ENCODE measurements at places on chromosomes 1 and 21. TPM values are rescaled to one million over a fixed set of nuclear protein-coding genes. Genes with fewer than 3 reads are reported as not detected.

- peaks cover 9% of the 10 kb centered on the region for H3K27me3 ChIP-seq
- peaks cover 2% of the 10 kb centered on the region for H3K36me3 ChIP-seq
- H3K27ac ChIP-seq, result no peak overlapping the region
- peak; percentile 18 for DNase-seq
- H3K4me1 ChIP-seq, result no peaks in the 10 kb centered on the region
- H3K4me3 ChIP-seq, result no peak overlapping the region
Observed at GRCh38 chr1:200866116-200866515, 6.7 kb upstream of the GPR25 start.

DNA sequence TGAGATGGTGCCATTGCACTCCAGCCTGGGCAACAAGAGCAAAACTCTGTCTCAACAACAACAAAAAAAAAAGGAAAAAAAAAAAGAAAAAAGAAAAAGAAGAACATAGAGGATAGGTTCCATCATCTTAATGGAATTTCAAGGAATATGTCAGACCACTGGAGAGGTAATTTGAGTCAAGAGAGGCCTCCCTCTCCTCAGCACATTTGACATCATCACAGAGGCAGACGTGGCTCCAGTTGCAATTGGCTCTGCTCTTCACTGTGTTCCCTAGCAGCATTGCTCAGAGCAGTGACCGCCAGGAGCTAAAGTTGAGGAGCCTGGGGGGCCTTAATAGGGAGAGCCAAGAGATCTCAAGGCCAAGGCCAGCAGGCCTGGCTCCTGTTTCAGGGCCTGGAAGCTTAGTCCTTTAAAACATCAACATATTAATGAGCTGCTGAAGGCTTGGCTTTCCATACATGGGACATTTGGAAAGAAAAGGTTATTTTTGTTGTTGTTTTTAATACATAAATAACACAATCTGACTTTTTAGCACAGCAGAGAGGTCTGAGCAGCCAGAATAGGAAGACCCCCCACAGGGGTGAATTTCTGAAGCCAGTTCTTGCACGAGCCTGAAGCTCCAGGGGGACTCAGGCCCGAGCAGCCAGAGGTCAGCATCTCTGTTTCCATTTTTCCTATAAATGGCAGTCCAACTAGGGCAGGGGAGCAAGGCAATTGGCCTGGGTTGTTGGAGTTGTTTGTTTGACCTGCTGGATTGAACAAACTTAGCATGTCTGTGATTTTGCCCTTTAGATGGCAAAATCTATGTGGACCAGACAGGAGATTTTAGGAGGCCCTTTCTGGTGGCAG, 118.3 kb upstream of the FGGY start:
- peak; percentile 89 for DNase-seq
- no peak overlapping the region for H3K4me3 ChIP-seq
- no peak overlapping the region for H3K27ac ChIP-seq

DNA sequence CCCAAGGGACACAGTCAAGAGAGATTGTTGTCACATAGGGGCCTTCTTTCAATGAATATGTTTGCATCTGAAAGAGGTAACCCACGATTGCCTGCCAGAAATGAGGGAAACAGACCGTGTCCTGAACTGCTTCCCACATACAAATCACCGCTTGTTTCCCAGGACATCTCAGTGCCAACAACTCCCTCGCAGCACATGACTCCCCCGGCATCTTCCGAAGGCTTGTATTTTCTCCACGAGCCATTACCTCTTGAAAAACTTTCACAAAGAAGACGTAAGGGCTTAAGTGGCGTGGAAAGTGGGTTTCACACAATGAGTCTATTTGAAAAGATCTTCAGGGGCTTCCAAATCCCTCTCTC, 31.6 kb upstream of the PDE9A start:
- no peaks in the 10 kb centered on the region for H3K4me1 ChIP-seq
- H3K27me3 ChIP-seq, result peaks cover 9% of the 10 kb centered on the region
- no peak overlapping the region for H3K27ac ChIP-seq
- H3K36me3 ChIP-seq, result no peaks in the 10 kb centered on the region
- no peak for DNase-seq
- H3K4me3 ChIP-seq, result no peak overlapping the region

Gene AGL
- 5.9 TPM for polyA plus RNA-seq

Gene KCNE2
- not detected for polyA plus RNA-seq

- H3K27ac ChIP-seq, result no peak overlapping the region
- no peak for DNase-seq
- H3K4me3 ChIP-seq, result no peak overlapping the region
- H3K4me1 ChIP-seq, result no peaks in the 10 kb centered on the region
- no peaks in the 10 kb centered on the region for H3K36me3 ChIP-seq
- H3K27me3 ChIP-seq, result no peaks in the 10 kb centered on the region
Observed at GRCh38 chr21:44418108-44418875, 37.0 kb upstream of the LRRC3 start.

Gene MROH7
- not detected for polyA plus RNA-seq

DNA sequence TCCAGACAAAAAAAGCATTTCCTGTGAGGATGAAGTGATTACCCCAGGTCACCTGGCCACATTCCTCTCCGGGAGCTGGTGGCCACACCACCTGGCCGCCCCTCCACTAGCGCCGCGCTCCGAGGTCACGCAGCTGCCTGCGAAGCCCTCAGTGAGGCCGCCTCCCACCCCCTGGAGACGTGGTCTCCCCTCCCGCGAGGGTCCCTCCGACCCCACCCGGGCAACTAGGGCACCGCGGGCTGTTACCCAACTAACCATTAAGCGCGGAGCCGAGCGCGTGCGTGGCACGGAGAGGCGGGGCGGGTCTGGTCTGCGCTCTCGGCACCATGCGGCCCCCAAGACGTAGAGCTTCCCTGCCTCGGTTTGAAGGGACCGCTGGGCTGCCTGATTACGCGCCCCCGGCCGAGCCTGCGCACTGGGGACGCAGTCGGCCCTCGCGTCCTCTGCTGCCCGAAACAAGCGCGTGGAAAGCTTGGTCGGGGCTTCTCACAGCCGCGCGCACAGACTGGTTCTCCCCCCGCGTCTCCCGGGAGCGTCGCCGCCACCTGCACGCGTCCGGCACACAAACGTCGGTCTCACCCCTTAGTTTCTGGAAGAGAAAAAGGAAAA, 106.5 kb downstream of the SLC16A1 start:
- no peaks in the 10 kb centered on the region for H3K4me1 ChIP-seq
- no peaks in the 10 kb centered on the region for H3K36me3 ChIP-seq
- H3K27me3 ChIP-seq, result no peaks in the 10 kb centered on the region
- H3K27ac ChIP-seq, result no peak overlapping the region

- H3K27ac ChIP-seq, result no peak overlapping the region
- no peak overlapping the region for H3K4me3 ChIP-seq
Observed at GRCh38 chr21:36141513-36141925, 6.6 kb downstream of the CBR3 start.

GRCh38 chr1:40829631-40830245, 32.4 kb downstream of the CITED4 start:
- peaks cover 3% of the 10 kb centered on the region for H3K27me3 ChIP-seq
- no peak for DNase-seq
- H3K36me3 ChIP-seq, result no peaks in the 10 kb centered on the region
- no peak overlapping the region for H3K4me3 ChIP-seq
- H3K4me1 ChIP-seq, result no peaks in the 10 kb centered on the region
- no peak overlapping the region for H3K27ac ChIP-seq

- H3K27ac ChIP-seq, result no peak overlapping the region
- H3K4me3 ChIP-seq, result no peak overlapping the region
- DNase-seq, result no peak
- no peaks in the 10 kb centered on the region for H3K4me1 ChIP-seq
Observed at GRCh38 chr1:147843486-147843885, 59.1 kb upstream of the GJA8 start.

DNA sequence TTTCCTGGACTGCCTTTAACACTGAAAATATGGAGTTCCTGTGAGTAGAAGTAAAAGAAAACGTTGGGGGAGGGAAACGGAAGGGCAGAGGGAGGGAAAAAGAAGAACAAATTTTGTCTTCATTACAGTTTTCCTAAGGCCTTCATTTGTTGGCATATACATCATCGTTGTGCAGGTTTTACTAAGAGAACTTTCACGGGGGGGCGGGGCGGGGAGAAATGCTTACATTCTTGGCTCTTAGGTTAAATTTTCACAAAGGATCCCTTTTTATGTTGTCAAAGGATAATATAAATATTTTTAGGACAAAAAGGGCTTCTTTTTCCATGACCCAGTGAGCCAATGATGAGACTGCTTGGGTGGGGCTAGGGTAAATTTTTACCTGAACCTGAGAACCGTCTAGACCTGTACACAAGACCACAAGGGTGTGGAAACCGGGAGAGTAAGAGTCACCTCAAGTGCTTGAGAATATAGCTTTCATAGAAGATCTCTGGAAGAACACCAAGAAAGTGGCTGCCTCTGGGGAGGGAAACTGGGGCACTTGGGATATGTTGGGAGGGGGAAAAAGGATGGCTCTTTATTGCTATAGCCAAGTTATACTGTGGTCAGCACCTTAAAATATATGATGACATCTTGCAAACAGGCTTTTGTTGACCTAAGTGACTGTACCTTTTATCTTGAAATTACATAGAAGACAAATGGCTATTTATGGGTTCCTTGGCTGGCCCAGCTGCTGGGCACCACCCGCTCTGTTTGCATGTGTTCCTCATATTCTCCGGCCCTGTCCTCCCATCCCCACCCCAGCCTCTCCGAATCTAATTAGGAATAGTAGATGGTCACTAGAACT, 2.0 kb upstream of the UTP25 start:
- H3K36me3 ChIP-seq, result no peaks in the 10 kb centered on the region
- no peak overlapping the region for H3K27ac ChIP-seq
- H3K4me1 ChIP-seq, result peaks cover 8% of the 10 kb centered on the region
- no peak overlapping the region for H3K4me3 ChIP-seq
- H3K27me3 ChIP-seq, result no peaks in the 10 kb centered on the region

GRCh38 chr1:109383087-109383779, 14.5 kb downstream of the SORT1 start:
- no peak for DNase-seq
- no peaks in the 10 kb centered on the region for H3K36me3 ChIP-seq
- no peak overlapping the region for H3K4me3 ChIP-seq
- H3K27ac ChIP-seq, result no peak overlapping the region

Gene TMEM52
- polyA plus RNA-seq, result 0.42 TPM

- DNase-seq, result peak; percentile 93
- no peaks in the 10 kb centered on the region for H3K27me3 ChIP-seq
- H3K4me1 ChIP-seq, result peaks cover 36% of the 10 kb centered on the region
- peaks cover 2% of the 10 kb centered on the region for H3K36me3 ChIP-seq
Observed at GRCh38 chr1:226664413-226665101, 74.5 kb downstream of the ITPKB start.

Gene CCDC27
- not detected for polyA plus RNA-seq

DNA sequence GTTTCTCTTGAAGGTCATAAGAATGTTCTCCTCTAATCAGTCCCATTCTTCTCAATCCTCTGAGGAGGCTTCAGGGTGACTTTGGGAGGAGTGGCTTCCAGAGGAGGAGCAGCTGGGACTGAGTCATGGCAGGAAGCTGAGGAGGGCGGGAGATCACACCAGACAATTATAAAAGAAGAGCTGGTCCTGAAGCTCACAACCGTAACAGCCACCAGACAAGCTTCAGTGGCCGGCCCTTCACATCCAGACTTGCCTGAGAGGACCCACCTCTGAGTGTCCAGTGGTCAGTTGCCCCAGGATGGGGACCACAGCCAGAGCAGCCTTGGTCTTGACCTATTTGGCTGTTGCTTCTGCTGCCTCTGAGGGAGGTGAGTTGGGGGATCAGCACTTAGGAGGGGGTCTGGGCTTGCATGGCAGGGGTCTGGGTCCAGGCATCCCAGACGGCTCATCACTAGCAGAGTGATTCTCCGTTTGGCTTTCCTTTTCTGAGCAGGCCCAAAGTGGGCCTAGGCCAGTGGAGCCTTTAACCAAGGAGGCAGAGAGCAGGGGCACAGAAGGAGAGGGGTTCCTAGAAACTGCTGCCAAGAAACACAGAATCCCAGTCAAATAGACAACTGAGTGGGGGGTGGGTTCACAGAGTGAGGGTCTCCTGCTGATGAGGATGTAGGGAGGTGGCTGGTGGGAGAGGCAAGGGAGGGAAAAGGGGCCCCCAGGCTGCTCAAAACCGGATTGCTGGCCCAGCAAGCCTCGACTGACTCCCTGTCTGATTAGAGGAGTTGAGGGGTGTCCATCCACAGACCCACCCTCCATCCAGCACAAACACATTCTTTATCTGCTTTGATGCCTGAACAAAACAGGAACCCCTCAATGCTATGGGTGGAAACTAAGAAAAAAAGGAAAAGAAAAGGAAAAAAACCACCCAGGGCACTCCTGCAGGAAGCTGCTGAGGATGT, at the start of gene ECM1:
TSS of gene ECM1 (plus strand) at position 198 of the 953 bp plus-strand sequence. CDS start at position 299, 101 bp downstream.
- peak; percentile 83 for DNase-seq
- H3K27ac ChIP-seq, result peak within 1 kb of the TSS; percentile 91
- H3K4me3 ChIP-seq, result peak within 1 kb of the TSS; percentile 66
- H3K27me3 ChIP-seq, result no peaks in the 10 kb centered on the region

DNA sequence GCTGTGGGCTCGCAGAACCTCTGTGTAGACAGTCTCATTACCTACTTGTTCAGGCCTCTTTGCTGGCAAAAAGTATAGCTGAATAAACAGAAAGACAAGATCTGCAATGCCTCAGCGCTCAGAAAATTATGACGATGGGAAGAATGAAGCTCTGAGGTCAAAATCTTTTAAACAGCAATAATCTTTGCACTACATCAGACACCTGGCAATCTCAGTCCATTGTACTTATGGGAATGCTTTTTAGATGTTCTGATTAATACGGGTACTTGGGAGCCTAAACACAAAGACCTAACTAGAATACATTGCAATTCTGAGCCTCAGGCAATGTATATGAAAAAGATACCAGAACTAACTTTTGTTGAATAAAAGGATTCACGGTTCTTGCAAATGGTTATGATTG, 410.7 kb downstream of the SMYD3 start:
- no peaks in the 10 kb centered on the region for H3K27me3 ChIP-seq
- H3K4me1 ChIP-seq, result no peaks in the 10 kb centered on the region
- H3K27ac ChIP-seq, result no peak overlapping the region

DNA sequence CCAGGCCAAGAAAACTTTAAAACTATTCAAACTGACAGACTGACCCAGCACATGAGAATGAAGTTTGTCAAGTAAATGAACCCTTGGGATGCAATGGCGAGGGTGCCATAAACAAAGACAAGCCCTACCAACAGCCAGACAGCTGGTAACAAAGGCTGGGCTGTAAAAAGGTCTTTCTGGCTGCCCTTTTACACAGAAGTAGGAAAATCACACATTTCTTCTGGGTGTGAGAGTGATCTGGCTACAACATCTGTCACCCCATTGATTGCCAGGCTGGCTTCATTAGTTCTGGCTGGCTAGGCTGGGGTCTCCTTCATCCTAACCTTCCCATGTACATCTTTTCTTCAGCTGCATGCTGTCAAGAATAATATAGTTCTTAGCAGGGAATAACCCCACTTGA, 83.6 kb upstream of the FOXD3 start:
- DNase-seq, result no peak
- H3K36me3 ChIP-seq, result no peaks in the 10 kb centered on the region
- H3K4me3 ChIP-seq, result no peak overlapping the region
- no peak overlapping the region for H3K27ac ChIP-seq
- no peaks in the 10 kb centered on the region for H3K4me1 ChIP-seq

GRCh38 chr1:165564561-165564960, 20.8 kb downstream of the LRRC52 start:
- no peak overlapping the region for H3K27ac ChIP-seq
- H3K4me1 ChIP-seq, result no peaks in the 10 kb centered on the region
- H3K27me3 ChIP-seq, result no peaks in the 10 kb centered on the region
- no peak overlapping the region for H3K4me3 ChIP-seq
- no peak for DNase-seq
- no peaks in the 10 kb centered on the region for H3K36me3 ChIP-seq

Gene IRF6
- polyA plus RNA-seq, result 1.00 TPM

Gene TTC22
- polyA plus RNA-seq, result not detected
